ENCODE measurements at places on chromosomes 3 and 15. TPM values are rescaled to one million over a fixed set of nuclear protein-coding genes. Genes with fewer than 3 reads are reported as not detected.

The ATP13A4 gene
- total RNA-seq, result 0.23 TPM

The SYNPR gene
- total RNA-seq, result not detected

The CLRN1 gene
- total RNA-seq, result not detected

The ITGB5 gene
- 339 TPM for total RNA-seq

The HCLS1 gene
- total RNA-seq, result 0.60 TPM

The CCR1 gene
- not detected for total RNA-seq

The VEPH1 gene
- 31.8 TPM for total RNA-seq

The CILP gene
- total RNA-seq, result under 0.01 TPM
